Caki2 (cell line): ENCODE measurements at places on chromosomes 5 and 9. TPM values are rescaled to one million over a fixed set of nuclear protein-coding genes. Genes with fewer than 3 reads are reported as not detected.

GRCh38 chr9:5951686-5952211 is 61.1 kb downstream of the MLANA start:
- DNase-seq: no peak

COL15A1 gene
- total RNA-seq: not detected in 2 replicates

- DNase-seq: no peak
These were observed 45.9 kb upstream of the GADD45G start for GRCh38 chr9:89558948-89559347.

GRCh38 chr9:81266086-81266485 is 423.3 kb downstream of the TLE1 start:
- no peak for DNase-seq

- no peak for DNase-seq
These were observed 450.8 kb upstream of the WWC1 start for GRCh38 chr5:167840527-167841130.

- no peak for DNase-seq
These were observed 2.0 kb downstream of the HAVCR2 start for GRCh38 chr5:157106630-157107461.

PCDHGA10 gene
- 0.14 TPM in 1 of 2 replicates, not detected in the other for total RNA-seq

- no peak for DNase-seq
These were observed 78.5 kb upstream of the SPATA31D4 start for GRCh38 chr9:81849631-81850259.

GRCh38 chr5:108028412-108028811 is 353.5 kb downstream of the FBXL17 start:
- no peak for DNase-seq

SLC6A19 gene
- not detected in 2 replicates for total RNA-seq

DNA sequence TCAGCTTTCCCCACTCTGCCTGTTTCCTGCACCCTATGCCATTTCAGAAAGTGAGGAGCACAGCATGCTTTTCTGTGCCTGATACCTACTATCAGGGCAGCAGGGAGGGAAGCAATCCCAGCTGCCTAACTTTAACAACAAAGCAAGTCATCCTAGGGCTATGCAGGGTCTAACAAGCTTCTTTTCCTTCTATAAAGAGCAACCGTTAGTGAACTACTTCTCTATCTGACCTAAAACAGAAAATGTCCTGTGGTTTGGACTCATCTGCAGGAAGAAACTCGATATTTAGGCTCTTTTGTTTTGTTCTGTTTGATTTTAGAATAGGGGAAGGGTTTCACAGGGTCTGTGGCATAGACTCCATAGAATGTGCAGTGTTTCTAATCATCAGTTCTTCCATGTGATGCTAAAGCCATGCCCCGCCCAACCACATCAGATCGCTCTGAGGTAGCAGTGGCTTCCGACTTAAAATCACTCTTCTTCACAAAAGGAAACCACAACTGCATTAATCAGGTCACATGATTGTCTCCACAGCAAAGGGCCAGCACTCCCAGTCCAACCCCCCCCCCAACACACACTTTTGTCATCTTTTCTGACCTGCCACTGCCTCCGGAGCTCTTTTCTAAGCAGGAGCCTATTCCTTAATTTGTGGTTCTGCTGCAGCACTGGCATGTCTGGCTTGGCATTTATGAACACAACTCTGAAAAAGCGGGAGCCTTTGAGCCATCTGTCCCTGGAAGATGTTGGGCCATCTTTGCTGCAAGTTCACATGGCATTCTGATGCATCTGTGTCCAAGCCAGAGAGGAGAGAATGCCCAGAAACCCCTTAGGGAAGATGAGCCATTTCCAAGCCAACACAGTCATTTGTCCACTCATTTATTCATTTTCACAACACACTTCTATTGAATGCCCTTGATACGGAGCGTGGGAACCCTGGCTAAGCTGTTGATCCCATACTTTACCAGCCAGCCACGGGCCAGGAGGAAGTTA is 71.6 kb downstream of the CFAP90 start:
- no peak for DNase-seq

- DNase-seq: no peak
These were observed 46.4 kb downstream of the SYK start for GRCh38 chr9:90847971-90848370.

DNA sequence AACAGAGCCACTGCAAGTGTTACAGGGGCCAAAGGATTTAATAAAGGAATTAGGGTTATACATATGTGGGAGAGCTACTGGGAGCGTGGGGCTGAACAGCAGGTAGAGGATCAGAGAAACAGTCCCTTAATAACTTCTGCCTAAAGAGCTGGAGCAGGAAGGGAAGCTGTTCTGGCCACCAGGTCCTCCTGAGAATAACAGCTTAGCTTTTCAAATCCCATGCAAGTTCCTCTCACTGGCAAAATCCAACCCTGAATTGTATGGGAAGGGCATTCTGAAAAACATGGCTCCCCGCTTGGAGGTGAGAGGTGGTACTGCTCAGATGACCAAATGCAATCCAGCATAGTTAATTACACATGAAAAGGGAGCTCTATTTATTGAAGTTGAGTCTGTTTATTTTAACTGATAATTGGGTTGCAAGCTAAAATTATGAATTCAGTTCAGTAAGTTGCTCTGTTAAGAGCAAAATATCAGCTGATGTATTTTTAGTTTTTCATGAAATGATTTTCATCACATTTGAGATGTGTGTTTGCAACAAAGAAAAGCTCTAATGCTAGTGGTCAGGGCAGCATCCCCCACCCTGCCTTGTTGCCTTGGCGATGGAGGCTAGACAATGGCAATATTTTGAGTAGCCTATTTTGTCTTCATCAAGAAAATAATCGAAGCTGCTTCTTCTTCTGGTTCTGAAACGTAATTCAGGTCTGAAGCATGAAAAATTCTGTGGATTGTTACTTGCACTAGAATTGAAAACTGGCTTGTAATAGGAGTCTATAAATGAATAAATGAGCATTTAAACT is 58.4 kb upstream of the SH3GL2 start:
- DNase-seq: no peak

PCDHB14 gene
- total RNA-seq: 0.29 and 7.7 TPM in 2 replicates

- no peak for DNase-seq
These were observed 7.2 kb upstream of the SLC31A2 start for GRCh38 chr9:113143432-113144227.

- DNase-seq: no peak
These were observed 1.1 kb upstream of the SEMA4D start for GRCh38 chr9:89498852-89499480.

ALDH1A1 gene
- total RNA-seq: 936 and 953 TPM in 2 replicates

DNA sequence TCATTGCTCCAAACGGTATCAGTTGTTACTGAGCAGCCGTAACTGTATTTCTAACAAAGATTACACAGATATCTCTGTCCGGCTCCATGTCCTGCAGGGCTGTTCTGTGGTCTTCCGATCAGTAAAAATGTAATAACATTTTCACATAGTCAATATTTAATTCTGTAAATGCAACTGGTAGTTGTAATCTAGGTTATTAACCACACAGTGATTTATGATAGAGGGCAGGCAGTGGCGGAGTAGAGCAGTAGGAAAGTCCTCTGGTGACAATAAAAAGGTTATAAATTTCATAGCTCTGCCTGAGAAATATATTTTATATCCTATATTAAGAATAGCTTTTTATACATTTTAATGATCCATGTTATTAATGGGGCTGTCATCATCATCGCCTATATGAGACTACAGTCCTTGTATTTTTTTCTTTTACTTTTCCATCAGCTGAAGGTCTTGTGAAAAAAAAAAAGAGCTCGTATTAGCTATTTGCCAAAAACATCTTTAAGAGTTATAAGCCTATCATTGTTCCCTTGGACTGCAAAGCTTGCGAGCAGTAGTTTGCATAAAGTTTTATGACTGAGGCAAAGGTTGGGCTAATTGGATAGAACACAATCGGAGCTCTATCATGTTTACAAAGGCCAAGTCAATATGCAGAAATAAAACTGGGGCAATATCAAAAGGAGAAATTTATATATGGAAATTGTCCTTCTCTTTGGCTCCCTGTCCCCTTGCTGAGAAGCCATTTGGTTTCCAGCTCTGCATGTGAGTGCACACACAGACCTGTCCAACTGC is 648.0 kb downstream of the IRX1 start:
- no peak for DNase-seq

- no peak for DNase-seq
These were observed 45.3 kb upstream of the PDZD2 start for GRCh38 chr5:31593665-31594064.

DNA sequence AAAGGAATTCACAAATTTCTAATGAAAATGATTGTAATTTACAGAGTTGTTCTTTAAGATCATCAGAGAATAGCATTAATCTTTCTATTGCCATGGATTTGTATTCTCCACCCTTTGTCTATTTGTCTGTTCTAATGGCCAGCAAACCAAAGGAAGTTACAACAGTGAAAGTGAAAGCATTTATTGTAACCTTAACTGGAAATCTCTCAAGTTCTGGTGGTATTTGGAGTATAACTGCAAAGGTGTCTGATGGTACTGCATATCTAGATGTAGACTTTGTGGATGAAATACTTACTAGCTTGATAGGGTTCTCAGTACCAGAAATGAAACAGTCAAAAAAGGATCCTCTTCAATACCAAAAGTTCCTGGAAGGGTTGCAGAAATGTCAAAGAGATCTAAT is 21.7 kb downstream of the RMI1 start:
- DNase-seq: no peak

DNA sequence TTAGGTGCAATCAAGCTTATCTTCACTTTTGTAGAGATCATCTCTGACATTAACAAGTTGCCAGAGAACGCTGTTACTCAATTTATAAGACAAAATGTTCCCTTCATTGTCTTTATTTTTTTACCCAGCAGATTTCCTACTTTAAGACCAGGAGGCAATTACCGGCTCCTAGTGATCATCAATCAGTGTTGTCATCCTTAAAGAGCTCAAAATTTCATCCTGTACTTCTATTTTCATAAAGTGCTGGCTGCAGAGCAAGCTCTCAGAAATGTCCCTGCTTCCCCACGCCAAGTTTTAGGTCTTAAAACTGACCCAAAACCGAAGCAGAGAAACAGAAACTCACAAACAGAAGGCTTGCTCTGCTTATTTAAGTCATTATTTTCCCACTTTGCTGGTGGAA is 82.9 kb downstream of the PJA2 start:
- DNase-seq: no peak

DNA sequence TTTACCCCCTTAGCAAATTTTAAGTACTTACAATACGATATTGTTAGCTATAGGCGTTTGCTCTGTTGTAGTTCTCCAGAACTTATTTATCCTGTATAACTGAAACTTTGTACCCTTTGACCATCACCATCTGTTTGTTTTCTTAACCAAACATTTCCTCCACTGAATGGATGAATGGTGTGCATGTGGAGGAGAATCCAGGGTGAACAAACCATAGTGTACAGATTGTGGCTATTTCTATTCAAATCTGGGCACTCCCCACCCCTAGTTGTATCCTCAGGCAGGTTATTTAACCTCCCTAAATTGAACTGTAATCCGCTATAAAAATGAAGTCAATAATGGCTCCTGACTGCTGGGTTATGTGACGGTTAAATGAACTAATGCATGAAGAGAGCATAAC is 21.4 kb upstream of the HAPLN1 start:
- no peak for DNase-seq

DNA sequence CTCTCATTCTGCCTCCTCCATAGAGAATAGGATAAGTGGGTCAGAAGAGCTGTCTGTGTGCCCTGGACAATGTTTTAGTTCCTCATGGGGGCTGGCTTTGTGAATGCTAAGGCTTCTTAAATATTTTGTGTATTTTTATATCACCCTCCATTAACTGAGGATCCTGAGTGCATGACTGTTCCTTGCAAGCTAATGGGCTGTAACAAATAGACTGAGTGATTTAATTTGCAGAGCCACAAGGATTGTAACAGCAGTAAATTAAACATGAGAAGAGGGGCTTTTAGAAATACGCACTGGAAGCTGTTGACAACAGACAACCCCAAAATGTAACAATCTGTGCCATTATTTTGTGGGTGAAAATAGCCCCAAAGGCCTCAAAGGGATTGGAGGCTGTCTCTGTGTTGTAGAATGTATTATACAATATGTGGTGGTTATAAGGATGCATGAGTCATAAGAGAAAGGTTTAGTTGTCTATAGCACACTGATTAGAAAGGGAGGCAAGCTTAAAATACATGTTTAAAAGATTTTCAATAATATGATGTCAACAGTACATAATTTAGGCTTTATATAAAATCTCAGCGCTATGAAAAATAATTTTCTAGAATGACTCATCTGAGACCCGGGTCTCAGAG is 152.7 kb upstream of the ACTBL2 start:
- peak; percentile 14 for DNase-seq

DNA sequence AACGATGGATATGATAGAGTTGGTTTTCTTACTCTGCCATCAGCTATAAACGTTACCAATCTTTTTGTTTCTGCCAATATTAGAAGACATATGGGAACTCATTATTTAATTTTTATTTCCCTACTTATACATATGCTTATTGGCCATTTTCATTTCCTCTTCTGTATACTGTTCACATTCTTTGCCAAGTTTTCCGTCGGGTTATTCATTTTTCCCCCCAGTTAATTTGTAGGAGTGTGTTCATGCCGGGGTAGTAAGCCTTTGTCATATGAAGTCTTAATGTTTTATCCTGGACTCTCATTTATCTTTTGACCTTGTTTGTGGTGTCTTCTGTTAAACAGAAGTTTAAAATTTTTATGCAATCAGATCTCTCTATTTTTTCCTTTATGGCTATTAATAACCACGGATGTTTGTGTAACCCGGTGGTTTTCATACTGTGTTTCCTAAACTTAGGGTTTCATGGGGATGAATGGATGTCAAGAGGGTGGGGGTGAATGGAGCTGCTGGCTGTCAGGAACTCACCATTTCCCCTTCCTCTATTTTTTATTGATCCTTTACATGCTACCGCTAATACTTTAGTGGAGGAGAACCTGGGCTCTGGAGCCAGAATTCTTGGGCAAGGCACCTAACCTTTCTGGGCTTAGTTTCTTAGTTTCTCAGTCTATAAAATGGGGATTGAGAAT is 42.5 kb upstream of the PPARGC1B start:
- no peak for DNase-seq
